Stimulated activated CD4-positive, alpha-beta T cell treated with anti-CD3 and anti-CD28 coated beads, Interleukin-1b, Interleukin-23, amount 100 ng/mL, for 24 hours (primary cell): ENCODE measurements at places on chromosomes 7 and 10.

GRCh38 chr10:79020015-79020491, 48.7 kb upstream of the ZMIZ1 start:
- DNase-seq, result no peak

GRCh38 chr10:3210251-3210877, 37.8 kb upstream of the PITRM1 start:
- DNase-seq, result no peak

DNA sequence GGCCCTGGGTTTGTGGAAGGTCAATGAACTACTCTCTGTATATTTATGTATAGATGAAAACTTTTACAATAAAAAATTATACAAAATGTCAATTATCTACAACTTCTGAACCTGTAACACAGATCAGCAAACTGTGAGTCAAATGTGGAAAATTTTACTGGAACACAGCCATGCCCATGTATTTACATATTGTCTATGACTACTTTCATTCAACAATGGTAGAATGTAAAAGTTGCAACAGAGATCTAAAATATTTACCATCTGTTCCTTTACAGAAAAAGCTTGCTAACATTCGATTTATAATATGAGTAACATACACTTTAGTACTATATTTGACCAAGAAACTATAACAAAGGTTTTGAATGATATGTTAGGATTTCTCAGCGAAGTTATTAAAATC, 481.6 kb downstream of the PARD3 start:
- no peak for DNase-seq

GRCh38 chr10:17278607-17279240, 50.7 kb downstream of the VIM start:
- no peak for DNase-seq

- DNase-seq, result no peak
Observed at GRCh38 chr10:95688648-95689047, 5.1 kb downstream of the TCTN3 start.
